Stimulated activated CD8-positive, alpha-beta memory T cell treated with anti-CD3 and anti-CD28 coated beads, Interleukin-7, amount 100 ng/mL, for 1 hour (primary cell): ENCODE measurements at places on chromosomes 12 and 14.

DNA sequence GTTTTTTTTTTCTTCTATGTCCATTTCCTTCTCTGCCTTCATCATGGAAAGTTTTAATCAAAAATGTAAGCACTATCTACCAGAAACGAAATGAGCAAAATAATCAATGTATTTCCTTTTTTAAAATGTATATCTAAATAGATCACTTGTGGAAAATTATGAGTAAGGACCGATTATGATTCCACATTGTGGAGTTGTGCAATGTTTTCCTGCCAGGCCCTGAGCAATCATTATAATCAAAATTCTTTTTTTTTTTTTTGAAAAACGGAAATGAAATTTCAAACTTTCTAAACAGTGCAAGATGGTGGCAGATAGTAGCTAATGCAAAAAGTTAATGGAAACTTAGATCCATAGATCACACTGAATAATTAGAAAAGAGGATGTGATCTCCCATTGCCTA lies 1074.6 kb upstream of the TMEM132C start:
- DNase-seq: no peak

- DNase-seq: no peak
These were observed 67.2 kb downstream of the RIC8B start for GRCh38 chr12:106841510-106842302.

GRCh38 chr12:54053003-54053750 lies 458 bp upstream of the HOXC4 start:
- DNase-seq: no peak

DNA sequence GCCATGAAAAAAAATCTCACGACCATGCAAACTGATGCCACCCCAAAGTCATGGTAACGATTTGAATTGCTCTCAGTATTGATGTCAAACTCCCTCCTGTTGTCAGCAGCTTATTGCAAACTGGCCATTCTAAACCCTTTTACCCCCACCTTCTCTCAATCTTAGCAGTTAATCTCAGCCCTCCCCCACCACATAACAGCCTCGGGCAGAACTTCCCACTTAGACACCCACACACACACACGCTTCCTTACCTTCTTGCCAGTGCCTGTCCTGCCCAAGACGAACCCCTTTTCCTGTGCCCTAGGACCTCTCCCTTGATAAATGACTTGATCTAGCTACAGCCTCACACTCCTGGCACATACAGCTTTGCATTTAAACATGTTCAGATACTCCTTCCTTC lies 56.6 kb downstream of the GPATCH2L start:
- no peak for DNase-seq

- DNase-seq: no peak
These were observed 1165.4 kb downstream of the TMEM121 start for GRCh38 chr14:106691601-106692291.
